CD4-positive, alpha-beta T cell treated with Interleukin-17A for 4 hours (primary cell): ENCODE measurements at places on chromosomes 5 and 9.

DNA sequence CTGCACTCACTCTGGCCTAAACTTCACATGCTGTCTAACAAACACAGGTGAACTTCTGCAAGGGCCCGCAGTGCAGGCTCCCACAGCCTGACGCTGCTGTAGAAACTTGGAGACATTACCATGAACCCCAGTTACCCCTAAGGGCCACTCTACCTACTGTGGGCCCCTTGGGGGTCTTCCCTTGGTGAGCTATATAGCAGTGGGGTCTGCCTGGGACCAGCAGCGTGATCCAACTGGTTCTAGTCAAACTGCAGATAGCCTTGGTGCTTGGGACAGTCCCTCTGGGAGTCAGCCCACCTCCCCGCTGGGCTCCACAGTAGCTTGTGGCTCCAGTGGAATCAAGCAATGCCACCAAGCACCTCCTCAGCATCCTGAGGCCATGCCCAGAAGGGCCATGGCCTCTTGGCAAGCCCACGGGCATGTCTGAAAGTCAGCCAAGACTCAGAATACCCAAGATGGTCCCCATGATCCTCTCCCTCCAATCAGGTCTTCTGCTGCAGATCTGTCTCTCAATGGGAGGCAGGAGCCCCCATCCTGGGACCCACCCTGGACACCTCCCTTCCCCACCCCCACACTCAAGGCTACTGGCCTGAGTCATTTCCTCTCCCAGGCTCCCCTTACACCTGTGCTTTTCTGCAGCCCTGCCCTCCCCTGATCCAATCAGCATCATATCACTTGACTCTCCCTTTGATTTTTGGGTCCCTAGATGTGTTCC is 230.0 kb upstream of the IRX1 start:
- DNase-seq, result no peak

GRCh38 chr5:127970854-127971425 is 112.6 kb upstream of the SLC12A2 start:
- DNase-seq, result no peak

- peak; percentile 63 for DNase-seq
These were observed at the start of gene DRD1 for GRCh38 chr5:175444060-175444904. Gene DRD1 (minus strand): TSS chr5:175444182. CDS start chr5:175443099, 1,083 bp downstream.

GRCh38 chr5:172421020-172421419 is 33.3 kb downstream of the SH3PXD2B start:
- no peak for DNase-seq

GRCh38 chr5:92041911-92042660 is 659.0 kb upstream of the ARRDC3 start:
- no peak for DNase-seq

DNA sequence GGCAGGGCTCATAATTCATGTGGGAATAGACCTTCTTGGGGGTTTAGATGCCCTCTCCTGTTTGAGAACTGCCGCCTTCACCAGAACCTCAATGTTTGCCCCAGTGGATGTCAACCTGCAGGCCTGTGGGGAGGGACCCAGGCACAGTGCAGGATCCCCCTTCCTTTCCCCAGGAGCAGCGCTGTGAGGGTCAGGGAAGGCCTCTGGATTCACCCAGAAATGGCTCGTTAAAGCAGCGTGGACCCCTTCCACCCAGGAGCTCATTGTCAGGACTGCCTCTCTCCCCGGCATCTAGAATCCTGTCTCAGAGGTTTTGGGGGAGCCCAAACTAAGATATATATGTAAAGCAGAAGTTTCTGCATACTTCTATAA is 188.3 kb downstream of the GADD45G start:
- DNase-seq, result no peak

DNA sequence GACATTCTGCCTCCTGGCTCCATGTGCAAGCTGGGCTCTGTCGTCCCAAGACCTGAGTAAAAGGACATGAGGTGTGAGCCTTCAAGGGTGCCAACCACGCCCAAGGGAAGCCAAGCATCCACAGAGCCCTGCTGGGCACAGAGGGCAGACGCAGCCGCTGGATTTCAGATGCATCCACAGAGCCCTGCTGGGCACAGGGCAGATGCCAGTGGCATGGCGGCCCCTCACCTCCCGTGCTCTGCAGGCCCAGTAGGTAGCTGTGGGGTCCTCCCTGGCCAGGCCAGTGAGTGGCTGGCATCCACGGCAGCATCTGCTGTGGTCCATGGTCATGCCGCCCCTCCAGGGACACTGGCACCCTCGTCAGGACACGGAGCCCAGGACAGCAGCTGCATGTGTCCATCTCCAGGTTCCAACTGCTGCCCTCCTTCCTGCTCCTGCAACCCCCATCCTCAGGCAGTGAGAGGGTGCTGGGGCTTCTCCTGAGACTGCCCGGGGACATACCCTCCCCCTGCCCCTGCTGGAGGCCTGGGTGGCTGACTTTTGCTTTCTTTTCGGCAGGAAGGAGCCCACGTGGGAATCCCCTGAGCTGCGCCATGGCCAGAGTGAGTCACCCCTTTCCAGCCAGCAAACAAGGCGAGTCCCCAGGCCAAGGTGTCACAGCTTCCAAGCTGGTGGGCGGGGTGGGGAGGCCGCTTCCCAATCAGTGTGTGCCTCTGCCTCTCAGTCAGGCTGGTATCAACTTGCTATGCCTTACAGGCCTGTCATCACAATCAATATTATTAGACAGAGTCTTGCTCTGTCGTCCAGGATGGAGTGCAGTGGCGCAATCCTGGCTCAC is 4.0 kb upstream of the TRAF2 start:
- peak; percentile 86 for DNase-seq

GRCh38 chr5:33037076-33037475 is 326.0 kb downstream of the NPR3 start:
- DNase-seq, result no peak

DNA sequence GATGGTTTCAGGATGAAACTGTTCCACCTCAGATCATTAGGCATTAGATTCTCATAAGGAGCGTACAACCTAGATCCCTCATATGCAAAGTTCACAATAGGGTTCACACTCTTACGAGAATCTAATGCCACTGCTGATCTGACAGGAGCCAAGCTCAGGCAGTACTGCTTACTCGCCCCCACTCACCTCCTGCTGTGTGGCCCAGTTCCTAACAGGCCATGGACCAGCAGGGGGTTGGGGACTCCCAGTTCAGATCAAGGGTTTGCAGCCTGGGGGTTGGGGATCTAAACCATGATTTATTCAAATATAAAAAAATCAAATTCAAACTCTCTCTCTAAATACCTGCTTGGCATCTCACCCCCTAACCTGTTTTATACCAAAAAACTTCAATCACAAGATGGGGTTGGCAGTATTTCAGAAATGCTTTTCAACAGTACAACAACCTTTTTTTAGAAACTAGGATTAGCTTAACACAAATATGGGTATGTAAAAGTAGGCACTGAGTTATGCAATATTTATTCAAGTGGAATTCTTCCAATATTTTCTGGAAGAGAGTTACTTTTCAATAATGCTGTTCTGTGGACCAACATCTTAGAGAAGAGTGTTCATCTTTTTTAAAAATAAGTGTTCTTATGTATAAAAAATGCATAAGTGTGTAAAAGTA is 30.1 kb upstream of the SLC12A2 start:
- no peak for DNase-seq

DNA sequence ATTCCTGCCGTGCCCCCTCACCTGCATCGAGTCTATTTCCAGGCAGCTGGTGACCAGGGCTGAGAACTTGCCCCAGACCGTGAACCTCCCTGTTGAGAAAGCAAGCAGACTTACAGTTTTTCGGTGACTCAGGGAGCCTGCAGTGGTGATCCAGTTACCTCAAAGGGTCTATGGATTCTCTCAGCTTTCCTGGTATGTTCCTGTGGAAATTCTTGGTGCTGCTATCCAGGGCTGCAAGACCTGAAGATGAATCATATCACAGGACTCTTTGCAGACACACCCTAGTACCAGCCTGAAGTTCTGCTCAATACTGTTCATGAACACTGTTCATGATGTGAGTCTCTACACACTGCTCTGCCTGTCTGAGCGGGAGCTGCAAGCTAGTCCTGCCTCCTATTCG is 154.7 kb downstream of the WDR70 start:
- DNase-seq, result no peak

- no peak for DNase-seq
These were observed 138.6 kb downstream of the PALM2AKAP2 start for GRCh38 chr9:109918339-109919163.

DNA sequence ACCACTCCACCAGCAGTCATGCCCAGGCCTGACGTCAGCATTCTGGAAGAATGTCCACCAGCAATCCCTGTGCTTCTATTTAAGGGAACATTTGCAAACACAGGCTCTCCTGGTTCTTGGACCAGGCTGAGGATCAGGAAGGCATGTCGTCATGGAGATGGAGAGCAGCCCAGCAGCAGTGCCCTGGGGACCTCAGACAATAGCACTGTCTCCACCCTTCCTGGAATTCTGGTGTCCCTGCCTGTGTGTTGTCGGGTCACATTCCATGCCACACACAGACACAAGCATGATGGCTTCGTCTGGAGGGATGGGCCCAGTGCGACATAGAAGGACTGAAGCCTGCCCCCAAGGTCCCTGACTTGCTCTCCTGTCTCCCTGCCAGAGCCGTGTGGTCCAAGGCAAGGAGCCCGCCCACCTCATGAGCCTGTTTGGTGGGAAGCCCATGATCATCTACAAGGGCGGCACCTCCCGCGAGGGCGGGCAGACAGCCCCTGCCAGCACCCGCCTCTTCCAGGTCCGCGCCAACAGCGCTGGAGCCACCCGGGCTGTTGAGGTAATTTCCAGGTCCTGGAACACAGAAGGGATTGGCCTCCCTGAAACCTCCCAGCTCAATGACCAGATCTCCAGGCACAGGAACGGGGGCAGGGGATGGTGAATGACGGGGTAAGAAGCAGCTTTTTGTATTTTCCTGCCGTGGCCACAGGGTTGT is 43.8 kb downstream of the STOM start:
- no peak for DNase-seq

DNA sequence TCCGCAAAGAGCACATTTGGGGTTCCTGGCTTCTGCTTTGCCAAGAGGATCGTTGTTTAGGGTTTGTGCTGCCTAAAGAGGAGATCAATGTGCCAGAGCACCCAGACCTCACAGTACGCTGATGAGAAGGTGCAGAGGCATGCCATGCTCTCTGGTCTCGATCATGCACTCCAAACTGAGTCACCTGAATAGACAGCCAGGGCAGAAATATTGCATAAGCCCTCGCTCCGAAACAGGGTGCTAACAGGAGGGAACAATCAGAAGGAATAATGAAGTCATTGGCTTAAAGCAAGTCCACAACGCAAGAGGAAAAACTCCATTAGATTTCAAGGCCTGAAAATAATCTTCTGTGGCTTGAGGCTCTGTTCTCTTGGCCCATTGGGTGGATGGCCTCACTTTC is 124.3 kb downstream of the GCNT1 start:
- DNase-seq, result no peak

GRCh38 chr9:92517046-92517445 is 18.7 kb downstream of the ECM2 start:
- DNase-seq, result no peak

DNA sequence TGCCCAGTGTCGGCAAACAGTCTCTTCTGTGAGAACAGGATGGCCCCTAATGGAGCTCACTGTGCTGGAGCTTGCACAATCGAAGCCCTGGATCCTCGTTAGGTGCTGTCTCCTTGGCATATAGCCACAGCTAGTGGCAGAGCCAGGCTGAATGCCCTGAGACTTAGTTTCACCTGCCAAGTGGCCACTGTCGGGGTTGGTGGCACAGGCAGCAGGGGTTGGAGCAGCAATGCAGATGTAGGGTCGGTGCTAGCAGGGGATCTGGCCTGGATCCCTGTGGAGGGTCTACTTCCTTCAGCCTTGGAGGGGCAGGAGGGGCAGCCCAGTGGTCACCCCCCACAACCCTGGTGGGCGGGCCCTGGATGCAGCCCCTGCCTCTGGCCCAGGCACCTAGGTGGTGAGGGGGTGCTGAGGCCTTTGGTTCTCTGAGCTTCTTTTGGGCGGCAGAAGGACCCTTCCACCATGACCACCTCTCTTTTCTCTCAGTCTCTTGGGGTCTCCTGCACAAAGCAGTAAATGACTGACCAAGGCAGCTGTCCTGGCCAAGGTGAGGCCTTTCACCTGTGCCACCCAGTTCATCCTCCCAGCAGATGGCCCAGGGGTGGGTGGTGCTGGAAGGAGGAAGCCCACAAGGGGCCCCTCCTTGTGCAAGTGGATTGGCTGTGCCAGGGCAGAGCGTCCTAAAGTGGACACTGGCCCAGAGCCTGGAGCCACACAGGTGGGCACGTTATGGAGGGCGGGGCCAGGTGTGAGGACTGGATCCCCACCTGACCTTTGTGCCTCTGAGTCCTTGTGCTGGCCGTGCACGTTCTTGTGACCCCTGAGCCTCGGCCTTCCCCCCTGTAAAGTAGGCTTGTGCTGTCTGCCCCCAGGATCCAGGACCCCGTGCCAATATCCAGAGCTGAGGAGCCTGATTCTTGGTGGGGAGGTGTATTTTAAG is 44.8 kb downstream of the PHF2 start:
- DNase-seq, result no peak

DNA sequence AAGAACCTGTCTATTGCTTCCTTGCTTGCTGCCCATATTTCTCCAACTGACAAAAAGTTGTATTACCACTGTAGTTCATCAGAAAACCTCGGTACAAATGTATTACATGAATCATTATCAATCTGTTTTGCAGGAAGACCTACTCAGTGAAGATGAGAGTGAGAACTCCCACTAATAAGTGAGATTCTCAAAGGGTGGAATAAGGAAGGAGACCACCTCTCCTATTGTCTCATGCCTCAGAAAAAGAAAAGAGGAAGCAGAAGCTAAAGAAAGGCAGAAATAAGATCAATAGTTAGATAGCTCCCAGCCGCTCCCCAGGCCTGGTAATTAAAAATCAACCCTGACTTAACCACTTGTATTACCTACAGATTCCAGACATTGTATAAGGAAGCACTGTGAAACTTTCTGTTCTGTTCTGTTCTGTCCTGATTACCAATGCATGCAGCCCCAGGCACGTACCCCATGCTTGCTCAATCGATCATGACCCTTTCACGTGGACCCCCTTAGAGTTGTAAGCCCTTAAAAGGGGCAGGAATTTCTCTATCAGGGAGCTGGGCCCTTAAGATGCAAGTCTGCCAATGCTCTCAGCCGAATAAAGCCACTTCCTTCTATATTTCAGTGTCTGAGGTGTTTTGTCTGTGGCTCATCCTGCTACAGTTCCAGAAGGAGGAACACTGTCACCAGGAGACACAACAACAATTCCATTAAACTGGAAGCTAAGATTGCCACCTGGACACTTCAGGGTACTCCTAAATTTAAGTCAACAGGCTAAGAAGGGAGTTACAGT is 152.5 kb upstream of the COX7C start:
- DNase-seq, result no peak

- DNase-seq, result no peak
These were observed 119.3 kb upstream of the WWC1 start for GRCh38 chr5:168171901-168172759.

DNA sequence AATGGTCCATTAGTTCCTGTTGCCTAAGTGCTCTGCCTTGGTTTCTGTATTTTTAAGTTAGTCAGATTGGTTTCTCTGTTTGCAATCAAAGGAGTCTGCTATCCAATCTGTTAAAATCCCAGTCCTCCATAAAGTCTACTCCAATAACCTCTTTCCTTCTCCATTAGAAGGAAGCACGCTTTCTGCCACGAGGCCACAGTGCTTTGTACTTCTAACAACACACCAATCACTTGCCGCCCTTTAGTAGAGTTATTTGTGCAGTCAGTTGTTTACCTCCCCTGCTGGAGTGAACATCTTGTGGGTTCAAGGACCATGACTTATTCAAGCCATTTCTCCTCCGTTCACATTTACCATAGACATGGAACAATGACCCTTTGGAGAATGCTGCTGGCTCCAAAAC is 69.0 kb downstream of the GLRA1 start:
- DNase-seq, result no peak
